ENCODE measurements at places on chromosomes 2 and 18.

DNA sequence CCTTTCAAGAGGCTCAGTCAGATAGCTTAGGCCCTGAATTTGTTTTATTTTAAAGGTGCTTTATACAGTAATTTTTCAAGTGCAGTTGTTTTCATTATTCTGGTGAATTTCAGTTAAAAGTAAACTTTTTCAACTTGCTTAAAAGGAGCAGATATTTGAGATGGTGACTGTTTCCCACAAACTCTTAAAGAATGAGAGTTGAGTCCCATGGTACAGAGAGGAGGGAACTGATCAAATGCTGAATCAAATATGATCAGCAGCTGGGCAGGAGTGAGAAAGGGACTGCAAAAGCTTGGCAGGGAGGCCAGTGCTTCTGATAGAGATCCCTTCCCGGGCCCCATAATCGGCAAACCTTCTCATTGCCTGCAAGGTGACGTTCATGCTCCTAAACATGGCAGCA lies 91.2 kb downstream of the KCNS3 start:
- H3K27me3 ChIP-seq = peaks cover 2% of the 10 kb centered on the region
- no peak overlapping the region for H3K27ac ChIP-seq
- no peak overlapping the region for H3K4me3 ChIP-seq
- no peak for DNase-seq
- no peaks in the 10 kb centered on the region for H3K36me3 ChIP-seq

GRCh38 chr2:212494418-212495020 lies 44.1 kb downstream of the ERBB4 start:
- H3K27ac ChIP-seq = no peak overlapping the region
- no peaks in the 10 kb centered on the region for H3K4me1 ChIP-seq
- no peak for DNase-seq
- H3K36me3 ChIP-seq = no peaks in the 10 kb centered on the region

- DNase-seq = no peak
- peaks cover 1% of the 10 kb centered on the region for H3K27me3 ChIP-seq
- peaks cover 3% of the 10 kb centered on the region for H3K4me1 ChIP-seq
- H3K36me3 ChIP-seq = no peaks in the 10 kb centered on the region
- H3K27ac ChIP-seq = no peak overlapping the region
Observed at GRCh38 chr2:64288321-64289193, 144.3 kb upstream of the PELI1 start.

GRCh38 chr2:189698020-189698887 lies 23.8 kb downstream of the ANKAR start:
- H3K4me1 ChIP-seq = no peaks in the 10 kb centered on the region
- H3K27me3 ChIP-seq = no peaks in the 10 kb centered on the region
- peak overlapping the region; percentile 61 for H3K27ac ChIP-seq
- peak overlapping the region; percentile 42 for H3K4me3 ChIP-seq
- DNase-seq = no peak

GRCh38 chr2:97819754-97820153 lies 106.4 kb downstream of the ZAP70 start:
- H3K27ac ChIP-seq = no peak overlapping the region
- no peaks in the 10 kb centered on the region for H3K4me1 ChIP-seq
- peaks cover 6% of the 10 kb centered on the region for H3K36me3 ChIP-seq
- H3K4me3 ChIP-seq = no peak overlapping the region

GRCh38 chr18:21740538-21741311 lies at the start of gene MIB1:
TSS of gene MIB1 (plus strand) at chr18:21740792. CDS start at chr18:21741584, 792 bp downstream.
- H3K27me3 ChIP-seq = peaks cover 10% of the 10 kb centered on the region
- peaks cover 33% of the 10 kb centered on the region for H3K4me1 ChIP-seq
- peak; percentile 99 for DNase-seq
- H3K36me3 ChIP-seq = peaks cover 9% of the 10 kb centered on the region
